ENCODE measurements at places on chromosomes 4 and X.
A peak's percentile ranks its signal among the peaks of the same experiment; 100 is the strongest.

- no peak for DNase-seq
These were observed 2.4 kb downstream of the HNRNPH2 start for GRCh38 chrX:101410461-101410860.

GRCh38 chr4:169039251-169039954, 29.3 kb upstream of the CBR4 start:
- no peak for DNase-seq

DNA sequence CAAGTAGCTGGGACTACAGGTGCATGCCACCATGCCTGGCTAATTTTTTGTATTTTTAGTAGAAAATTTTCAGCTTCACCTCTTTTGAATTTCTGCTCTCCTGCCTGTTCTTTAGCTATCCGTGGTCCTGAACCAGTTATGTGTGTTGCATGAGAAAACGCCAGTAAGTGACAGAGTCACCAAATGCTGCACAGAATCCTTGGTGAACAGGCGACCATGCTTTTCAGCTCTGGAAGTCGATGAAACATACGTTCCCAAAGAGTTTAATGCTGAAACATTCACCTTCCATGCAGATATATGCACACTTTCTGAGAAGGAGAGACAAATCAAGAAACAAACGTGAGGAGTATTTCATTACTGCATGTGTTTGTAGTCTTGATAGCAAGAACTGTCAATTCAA, 13.9 kb downstream of the ALB start:
- DNase-seq: no peak

- no peak for DNase-seq
These were observed 14.7 kb downstream of the FTSJ1 start for GRCh38 chrX:48490661-48491060.

DNA sequence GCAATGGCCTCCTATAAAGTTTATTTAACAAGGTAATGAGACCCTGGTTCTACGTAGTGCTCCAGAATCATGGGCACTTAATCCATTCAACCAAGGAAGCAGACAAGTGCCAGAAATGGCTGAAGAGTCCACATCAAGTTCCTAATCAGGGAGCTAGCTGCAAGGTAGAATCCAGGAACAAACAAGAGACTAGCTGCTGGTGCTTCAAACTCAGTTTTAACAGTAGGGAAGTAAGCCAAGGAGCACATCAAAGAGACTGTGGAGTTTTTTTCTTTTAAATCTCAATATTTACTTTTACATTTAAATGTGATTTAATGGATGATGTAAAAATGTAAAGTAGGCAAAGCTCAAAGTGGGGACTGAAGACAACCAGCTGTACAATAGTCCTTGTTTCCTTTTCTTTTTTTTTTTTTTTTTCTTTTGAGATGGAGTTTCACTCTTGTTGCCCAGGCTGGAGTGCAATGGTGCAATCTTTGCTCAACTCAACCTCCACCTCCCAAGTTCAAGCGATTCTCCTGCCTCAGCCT, 630.4 kb downstream of the CCSER1 start:
- no peak for DNase-seq

GRCh38 chr4:78379991-78380729, 171.4 kb upstream of the ANXA3 start:
- no peak for DNase-seq

DNA sequence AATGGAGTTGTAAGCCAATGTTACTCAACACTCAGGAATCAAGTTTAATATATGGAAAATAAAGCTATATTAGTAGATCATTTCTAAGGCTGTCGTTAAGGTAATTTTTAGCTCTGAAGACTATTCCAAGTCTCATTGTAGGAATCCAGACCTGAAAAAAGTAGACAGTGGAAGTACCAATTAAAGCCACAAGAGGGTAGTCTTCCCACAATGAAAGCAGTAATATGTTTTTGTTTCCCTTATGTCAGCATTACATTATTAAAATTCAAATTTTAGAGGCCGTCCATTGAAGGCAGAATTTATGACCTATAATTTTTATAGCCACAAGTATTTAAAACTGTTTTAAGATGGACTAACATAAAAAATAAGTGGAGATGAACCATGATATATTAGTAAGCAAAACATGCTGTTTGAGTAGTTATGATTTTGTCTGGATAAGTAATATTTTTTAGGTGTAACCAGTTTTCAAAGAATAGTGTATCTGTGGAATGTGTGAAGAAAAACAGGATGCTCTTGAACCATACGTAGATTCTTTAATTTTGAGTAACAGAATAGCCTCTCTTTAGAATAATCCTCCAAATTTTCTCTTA, 372.6 kb upstream of the TECRL start:
- no peak for DNase-seq

DNA sequence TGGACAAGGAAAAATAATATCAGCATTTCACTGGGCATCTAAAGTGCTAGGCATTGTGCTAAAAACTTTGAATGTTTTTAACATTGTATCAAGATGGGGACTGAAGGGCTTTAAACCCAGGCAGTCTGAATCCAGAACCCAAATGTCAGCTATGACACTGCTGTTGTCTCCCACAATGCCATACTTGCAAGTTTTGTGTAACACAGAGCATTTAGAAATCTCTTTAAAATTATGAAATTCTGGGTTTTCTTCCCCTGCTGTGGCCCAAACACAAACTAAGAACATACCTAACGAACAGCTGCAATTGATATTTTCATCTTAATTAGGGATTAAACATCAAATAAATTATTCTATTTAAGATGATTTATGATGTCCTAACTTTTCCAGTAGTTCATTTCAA, 66.8 kb upstream of the LSM6 start:
- no peak for DNase-seq

GRCh38 chr4:107492566-107492965, 227.5 kb downstream of the PAPSS1 start:
- DNase-seq: no peak

DNA sequence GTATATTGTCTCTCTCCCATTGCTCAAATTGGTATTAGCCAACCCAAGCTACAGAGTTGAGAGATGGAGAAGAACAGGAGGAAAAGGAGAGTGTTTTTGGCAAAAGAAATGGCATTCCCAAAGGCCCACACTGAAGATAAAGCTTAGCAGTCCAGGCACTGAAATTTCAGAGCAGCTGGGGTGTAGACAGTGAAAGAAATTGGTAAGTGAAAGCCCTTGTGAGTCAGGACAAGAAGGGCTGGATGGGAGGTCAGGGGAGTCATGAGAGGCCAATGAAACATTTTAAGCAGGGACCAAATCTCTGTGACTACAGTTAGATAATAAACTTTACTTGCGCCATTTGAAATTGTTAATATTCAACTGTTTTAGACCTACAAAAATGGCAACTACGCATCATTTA, 177.7 kb downstream of the ADAMTS3 start:
- no peak for DNase-seq

DNA sequence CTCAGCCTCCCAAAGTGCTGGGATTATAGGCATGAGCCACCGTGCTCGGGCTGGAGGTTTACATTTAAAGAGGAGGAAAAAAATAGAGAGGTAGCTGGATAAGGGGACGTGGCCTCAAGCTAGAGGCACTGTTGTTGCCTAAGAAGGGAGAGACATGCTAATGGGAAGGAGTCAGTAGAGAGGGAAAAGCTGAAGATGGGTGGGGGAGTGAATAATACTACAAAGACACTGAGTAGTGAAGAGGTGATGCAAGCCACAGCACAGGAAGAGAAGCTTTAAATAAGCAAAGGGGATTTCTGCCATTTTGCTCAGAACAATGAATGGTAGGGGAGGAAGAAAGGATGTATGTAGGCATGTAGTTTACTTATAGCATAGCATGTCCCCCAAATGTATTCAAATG, 11.5 kb upstream of the AP1S2 start:
- no peak for DNase-seq

- DNase-seq: no peak
These were observed 347.7 kb downstream of the FBXO8 start for GRCh38 chr4:173935622-173936405.

DNA sequence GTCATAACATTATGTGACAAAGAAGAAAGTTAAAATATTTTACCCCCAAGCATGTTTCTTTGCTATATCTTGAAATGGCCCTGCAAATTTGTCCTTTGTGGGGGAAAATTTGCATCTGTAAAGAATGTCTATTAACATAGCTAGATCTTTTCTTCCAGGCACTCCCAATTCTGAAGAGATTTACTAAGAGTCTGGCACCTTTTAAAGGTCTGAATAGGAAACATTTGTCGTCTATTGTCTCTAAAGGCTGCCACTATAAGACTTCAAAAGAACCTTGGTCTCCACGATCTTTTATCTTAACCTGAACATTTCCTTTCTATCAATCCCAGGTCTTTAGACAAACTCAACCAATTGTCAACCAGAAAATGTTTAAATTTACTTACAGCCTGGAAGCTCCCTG, 128.6 kb upstream of the VCX start:
- DNase-seq: no peak

DNA sequence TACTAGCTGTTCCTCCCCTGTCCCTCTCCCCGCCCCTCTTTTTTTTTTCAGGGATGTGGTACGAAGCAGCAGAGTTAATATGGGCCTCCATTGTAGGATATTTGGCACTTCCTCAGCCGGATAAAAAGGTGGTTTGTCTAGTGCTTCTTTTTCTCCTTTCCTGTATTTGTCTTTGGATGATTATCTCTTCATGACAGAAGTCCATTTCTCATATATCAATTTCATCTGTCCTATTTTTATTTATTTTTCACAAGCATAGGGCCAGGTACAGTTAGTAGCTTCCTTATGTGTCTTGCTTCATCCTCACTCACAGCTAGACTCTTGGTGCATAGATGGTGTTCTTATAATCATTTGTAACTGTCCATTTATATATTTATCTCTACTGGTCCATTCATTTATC, 89.6 kb downstream of the NEUROG2 start:
- no peak for DNase-seq

- DNase-seq: peak; percentile 45
These were observed 20.3 kb downstream of the MEPE start for GRCh38 chr4:87853108-87853507.

- no peak for DNase-seq
These were observed 17.9 kb downstream of the DAPP1 start for GRCh38 chr4:99834569-99834968.

DNA sequence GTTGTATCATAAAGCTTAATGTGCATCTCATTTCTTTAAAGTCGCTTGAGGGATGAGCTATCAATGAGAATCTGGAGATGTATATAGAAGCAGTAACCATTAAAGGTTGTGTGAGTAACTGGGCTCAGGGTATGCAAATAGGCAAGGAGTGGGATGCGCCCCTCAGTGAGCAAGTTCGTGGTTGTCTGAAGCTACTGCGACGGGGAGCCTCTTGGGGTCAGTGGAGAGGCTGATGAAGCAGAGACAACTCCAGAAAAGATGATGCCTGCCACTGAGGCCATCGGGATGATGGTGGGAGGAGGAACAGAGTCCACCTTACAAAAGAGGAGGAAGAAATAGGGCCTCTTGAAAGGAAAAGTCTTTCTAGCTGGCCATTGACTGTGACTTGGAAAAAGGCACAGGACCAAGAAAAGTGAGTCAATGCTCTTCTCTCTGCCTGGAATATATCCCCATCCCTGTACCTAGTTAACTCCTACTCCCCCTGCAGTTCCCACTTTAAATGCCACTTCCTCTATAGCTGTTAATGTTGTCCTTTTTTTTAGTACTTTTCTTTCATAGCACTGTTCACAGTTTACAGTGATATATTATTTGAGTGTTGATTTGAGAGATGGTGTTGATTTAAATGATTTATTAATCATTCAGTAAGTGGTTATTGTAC, 51.4 kb upstream of the LSM6 start:
- DNase-seq: no peak

DNA sequence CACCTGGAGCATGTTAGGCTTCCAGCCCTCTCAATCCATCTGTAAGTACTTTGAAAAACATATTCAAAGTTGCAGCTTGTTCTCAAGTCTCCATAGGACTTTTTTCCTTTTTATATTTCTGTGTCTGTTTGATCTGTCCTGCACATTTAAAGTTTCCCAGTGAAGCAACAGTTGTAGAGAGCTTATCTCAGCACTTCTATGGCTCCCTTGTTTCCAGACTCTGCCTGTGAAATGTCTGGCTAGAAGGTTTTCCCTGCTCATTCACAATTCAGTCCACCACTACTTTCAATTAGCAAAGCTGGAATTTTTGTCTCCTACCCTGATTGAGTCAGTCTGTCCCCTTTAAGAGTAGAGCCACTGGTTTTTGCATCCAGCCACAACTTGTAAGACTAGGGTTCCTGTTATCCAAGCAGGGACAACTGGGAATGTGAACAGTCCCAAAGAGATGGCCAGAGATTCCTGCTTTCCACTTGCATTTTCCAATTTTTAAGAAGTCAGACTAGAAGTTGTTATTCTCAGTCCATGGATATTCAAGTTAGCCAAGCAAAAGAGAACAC, 116.1 kb downstream of the GASK1B start:
- DNase-seq: no peak

DNA sequence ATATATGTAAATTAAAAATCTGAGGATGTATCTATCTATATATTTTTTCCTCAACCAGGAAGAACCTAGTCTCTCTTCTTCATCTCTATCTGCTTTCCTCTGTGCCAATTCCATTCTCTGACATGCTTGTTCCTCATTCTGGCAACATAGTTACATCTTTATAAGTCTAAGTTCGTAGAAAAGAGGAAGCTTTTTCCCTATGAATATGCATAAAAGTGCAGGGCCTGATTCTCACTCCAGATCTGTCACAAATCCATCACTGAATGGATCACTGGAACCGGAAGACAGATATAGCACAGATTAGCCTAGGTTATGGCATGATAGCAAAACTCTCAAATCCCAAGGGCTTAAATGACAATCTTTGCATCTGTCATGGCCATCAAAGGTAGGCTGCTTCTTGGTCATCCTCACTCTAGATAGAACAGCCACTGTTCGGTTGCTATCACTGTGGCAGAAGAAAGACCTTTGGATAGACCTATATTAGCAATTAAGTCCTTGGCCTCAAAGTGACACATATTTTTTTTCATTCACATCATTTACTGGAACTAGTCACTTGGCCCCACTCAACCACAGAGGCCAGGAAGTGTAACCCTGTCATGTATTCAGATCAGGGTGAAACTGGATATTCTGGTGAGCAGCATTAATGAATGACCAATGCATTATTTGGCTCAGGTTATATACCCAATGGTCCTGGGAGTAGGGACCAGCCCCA, 22.2 kb downstream of the DTHD1 start:
- DNase-seq: no peak

DNA sequence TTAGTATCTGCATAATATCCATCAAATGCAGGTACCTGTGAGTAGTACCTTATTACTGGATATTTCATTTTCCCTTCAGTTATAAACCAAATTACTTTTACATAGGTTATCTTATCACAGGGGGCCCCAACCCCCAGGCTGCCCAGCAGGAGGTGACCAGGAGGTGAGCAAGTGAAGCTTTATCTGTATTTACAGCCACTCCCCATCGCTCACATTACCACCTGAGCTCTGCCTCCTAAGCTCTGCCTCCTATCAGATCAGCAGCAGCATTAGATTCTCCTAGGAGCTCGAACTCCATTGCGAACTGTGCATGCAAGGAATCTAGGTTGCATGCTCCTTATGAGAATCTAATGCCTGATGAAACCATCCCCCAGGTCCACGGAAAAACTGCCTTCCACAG, 6.3 kb downstream of the PRSS12 start:
- no peak for DNase-seq

- DNase-seq: peak; percentile 70
These were observed 18.5 kb upstream of the PIM2 start for GRCh38 chrX:48937054-48937907.
